Lower lobe of right lung (tissue), 2 donors: ENCODE measurements at places on chromosomes 5 and 9.

GRCh38 chr5:158020555-158021418 lies 161.8 kb upstream of the CLINT1 start:
- no peak for DNase-seq

GRCh38 chr9:967903-968641 lies 8.4 kb upstream of the DMRT3 start:
- no peak for DNase-seq

DNA sequence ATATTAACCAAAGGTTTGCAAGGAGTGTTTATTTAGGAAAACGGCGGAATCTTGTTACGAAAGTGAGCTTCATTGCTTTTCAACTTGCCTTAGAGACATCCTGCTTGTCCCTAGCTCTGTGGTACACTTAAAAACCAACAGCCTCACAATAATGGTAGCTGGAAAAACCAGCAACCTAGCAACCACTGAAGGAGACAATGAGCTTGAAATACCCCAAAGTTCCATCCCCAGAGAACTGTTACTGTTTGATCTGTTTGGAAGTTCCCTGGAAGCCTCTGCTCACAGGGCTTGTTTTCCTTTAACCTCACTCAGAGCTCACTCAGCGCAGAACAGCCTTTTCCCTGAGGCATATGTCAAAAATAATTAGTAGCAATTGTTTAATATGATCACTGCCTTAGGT lies 43.2 kb downstream of the SH3TC2 start:
- DNase-seq: no peak

DNA sequence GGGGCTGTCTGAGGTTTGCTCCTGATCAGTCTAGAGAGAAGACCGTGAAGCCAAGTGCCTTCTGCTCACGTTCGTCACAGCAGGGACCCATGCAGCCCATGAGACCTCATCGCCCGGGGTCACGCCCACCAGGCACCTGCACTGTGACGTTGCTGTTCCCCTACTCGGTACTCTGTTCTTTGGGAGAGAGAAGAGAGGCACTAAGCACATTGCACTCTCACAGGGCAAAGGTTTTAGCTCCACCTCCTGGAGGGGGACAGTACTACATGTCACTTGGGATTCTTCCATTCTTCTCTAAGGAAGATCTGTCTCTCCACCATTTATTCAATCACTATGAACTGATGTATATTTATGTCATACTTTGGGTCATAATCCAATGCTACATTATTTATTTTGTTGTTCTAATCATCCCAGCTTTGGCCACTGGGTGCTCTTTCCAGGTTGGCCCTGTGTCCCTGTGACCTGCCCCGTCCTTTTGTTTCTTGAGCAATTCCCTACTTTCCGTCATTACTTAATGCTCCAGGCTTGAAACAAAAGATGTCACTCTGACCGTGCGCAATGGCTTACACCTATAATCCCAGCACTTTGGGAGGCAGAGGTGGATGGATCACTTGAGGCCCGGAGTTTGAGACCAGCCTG lies 31.4 kb upstream of the BRD3 start:
- DNase-seq: no peak

- no peak for DNase-seq
Observed at GRCh38 chr9:121901616-121902015, 191.5 kb downstream of the TTLL11 start.

DNA sequence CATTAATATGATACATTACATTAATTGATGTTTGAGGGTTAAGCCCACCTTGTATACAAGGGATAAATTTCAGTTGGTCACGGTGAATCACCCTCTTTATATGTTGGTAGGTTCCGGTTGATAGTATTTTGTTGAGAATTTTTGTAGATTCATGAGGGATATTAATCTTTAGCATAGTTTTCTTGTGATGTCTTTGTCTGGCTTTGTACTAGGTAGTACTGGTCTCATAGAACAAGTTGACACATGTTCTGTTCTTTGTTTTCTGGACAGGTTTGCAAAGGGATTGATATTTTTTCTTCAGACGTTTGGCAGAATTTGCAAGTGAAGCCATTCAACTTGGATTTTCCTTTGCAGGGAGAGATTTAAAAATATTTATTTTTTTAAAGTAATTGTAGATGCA lies 49.1 kb upstream of the CLK4 start:
- DNase-seq: no peak

GRCh38 chr5:139849942-139850341 lies 54.3 kb downstream of the PSD2 start:
- no peak for DNase-seq
